BJ (cell line): ENCODE measurements at places on chromosomes 1 and 21.
A peak's percentile ranks its signal among the peaks of the same experiment; 100 is the strongest.

DNA sequence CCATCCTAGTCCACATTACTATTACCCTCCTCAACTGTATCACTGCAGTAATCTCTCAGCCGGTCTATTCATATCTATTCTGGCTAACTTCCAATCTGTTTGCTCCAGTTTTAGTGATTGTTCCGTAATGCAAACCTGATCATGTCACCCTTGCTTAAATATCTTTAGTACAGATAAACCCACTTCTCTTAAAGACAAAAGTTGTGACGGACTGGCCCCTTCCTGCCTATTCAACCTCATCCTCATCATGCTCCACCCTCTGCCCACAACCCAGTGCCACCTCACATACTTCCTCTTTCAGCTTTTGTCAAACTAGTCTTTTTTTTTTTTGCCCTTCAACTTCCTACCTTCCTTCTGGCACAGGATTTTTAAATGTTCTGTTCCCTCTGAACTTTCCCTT, 2.8 kb upstream of the C1orf162 start:
- DNase-seq: no peak

DNA sequence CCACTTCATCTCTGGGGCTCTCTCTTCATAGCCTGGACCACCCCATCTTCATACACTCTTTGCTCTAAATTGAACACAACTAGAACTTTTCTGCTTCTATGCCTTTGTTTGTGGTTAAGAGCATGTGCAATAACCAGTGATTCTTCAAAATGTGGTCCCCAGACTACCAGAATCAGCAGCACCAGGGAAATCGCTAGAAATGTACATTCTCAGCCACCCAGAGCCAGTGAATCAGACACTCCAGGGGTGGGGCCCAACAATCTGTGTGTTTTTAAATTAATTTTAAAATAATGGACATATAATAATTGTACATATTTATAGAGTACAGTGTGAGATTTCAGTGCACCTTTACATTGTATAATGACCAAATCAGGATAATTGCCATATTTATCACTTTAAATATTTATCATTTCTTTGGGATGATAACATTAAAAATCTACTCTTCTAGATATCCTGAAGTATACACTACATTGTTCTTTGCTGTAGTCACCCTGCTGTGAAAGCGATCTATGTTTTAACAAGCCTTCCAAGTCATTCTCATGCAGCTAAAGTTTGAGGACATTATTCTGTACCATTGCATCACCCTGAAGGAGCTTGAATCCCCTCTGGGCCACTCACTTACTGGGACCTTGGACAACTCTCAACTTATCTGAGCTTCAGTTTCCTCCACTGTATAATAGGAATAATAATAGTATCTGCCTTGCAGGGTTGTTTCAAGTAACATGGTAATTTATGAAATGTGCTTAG, 10.8 kb downstream of the GRHL3 start:
- no peak for DNase-seq

DNA sequence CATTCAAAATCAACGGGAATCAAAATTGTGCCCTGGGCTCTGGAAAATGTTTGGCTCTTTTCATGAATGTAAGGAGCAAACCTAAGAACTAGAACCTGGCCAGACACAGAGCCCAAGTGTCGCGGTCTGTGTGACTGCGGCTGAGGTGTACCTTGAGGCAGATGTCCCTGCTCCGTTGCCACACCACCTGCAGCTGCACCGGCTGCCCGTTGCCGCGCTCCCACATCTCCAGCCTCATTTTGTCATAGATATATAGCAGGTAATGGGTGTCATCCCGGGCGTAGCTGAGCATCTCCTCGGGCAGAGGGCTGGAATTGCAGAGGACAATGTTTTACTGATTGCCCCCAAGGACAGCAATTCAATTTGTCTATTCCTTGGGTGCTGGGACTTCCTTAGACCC, 18.7 kb downstream of the EXOSC10 start:
- no peak for DNase-seq

GRCh38 chr1:161905269-161905884, 118.3 kb downstream of the OLFML2B start:
- DNase-seq: no peak

DNA sequence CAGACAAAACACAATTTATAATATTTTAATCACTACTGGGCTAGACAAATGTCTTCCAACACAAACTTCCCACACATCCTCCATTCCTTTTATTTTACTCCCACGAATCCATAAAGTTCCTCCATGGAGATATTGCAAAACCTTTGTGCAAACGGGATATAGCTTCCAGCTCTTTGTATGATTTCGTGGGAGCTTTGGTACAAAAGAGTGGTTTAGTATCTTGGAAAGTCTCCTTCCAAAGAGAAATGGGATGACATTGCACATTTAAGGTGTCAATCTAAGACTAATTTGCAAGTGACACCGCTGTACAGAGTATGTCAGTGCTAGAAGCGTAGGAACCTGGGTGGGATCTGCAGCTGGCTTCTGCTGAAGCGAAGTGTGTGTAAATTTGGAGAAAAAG, 455.2 kb upstream of the RUNX1 start:
- DNase-seq: no peak

GRCh38 chr1:55007625-55008024, 8.9 kb downstream of the BSND start:
- peak; percentile 42 for DNase-seq

DNA sequence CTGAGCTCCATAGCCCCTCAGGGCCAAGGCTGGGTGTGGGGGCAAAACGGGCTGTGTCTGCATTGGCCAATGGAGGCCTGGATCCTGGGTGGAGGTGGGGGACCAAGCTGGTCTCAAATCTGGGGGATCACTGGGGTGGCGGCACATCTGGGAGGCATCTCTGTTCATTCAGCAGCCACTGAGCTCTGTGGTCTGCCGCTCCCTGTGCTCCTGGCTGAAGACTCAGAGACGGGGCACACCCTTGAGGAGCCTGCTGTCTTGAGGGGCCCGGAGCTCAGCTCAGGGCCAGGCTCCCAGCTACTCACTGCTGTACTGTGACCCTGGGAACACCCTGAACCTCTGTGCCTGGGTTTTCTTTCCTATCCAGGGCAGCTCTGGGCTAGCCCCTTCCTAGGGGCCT, 90.3 kb upstream of the WNT4 start:
- DNase-seq: no peak

- no peak for DNase-seq
Measured at GRCh38 chr1:83131692-83131955, 867.3 kb downstream of the TTLL7 start.

DNA sequence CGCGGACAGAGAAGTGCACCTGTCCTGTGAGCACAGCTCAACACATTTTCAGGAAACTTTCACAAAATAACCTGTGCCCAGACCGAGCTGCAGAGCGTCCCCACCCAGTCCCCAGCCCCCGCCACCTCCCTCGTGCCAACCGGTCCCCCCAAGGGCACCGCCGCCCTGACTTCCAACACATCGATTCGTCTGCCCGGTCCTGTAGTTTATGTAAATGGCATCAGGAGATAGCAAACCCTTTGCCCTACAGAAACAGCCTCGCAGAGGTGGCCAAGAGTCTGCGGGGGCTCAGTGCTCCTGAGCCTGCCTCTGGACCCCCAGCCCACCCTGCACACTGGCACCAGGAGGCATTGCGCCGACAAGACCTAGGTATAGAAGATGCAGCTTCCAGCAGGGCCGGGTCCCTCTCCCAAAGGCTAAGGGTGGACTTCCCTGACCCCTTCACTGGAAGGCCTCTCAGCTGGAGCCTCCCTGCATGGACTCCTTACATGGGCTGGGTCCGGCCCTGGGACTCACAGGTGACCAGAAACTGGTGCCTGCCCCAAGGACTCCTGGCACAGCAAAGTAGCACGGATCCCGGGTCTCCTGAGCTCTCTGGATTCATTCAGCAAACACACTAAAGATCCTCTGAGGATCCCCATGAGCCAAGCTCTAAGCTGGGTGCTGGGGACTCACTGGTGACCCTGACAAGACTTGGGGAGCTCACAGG, 6.6 kb upstream of the PLEKHG5 start:
- no peak for DNase-seq

- DNase-seq: no peak
Measured at GRCh38 chr1:55064071-55064581, 24.8 kb downstream of the PCSK9 start.

- no peak for DNase-seq
Measured at GRCh38 chr1:65911679-65912078, 119.0 kb downstream of the PDE4B start.

- DNase-seq: no peak
Measured at GRCh38 chr1:201632364-201632952, 93.5 kb downstream of the NAV1 start.
